ENCODE measurements at places on chromosomes 1 and 21.

DNA sequence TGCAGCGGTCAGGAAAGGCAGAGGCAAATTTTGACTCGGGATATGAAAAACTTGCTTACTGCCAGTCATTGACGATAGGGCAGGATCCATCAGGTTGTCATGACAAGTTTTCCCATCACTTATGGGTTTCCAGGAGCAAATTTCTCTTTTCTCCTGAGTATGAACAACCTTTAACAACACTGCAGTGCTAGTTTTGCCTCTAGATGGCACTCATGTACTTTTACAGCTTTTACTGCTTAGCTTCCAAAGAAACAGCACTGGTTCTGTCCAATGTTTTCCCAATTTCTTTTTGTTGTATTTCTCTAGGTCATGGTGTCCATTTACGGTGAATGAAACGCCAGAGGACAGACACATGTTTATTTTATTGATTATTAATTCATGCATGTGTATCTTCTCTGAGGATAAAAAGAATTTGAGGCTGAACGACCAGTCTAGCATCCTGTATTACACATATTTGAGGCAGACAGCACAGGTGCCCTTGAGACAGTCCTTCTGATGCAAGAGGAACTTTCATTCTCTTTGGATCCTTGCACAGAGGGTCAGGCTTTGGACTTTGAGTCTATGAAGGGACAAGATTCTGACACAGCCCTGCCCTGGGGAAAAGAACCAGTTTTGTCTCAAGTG is 112.3 kb upstream of the TRABD2B start:
- peak; percentile 31 for DNase-seq

DNA sequence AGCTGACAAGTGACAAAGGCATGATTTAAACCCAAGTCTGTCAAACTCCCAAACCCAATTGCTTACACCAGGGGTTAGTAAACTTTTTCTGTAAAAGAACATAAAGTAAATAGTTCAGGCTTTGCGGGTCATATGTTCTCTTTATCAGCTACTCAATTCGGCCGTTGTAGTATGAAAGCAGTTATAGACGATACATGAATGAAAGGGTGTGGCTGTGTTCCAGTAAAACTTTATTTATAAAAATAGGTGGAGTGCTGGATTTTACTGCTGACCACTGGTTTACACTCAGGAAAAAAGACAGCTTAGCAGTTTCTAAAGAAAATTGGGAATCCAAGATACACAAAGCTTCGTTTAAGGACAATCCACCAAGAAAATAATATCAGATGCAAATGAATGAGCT is 124.3 kb upstream of the BCL9 start:
- DNase-seq = no peak

- DNase-seq = no peak
These were observed 154.1 kb upstream of the ETV3 start for GRCh38 chr1:157292302-157292701.

DNA sequence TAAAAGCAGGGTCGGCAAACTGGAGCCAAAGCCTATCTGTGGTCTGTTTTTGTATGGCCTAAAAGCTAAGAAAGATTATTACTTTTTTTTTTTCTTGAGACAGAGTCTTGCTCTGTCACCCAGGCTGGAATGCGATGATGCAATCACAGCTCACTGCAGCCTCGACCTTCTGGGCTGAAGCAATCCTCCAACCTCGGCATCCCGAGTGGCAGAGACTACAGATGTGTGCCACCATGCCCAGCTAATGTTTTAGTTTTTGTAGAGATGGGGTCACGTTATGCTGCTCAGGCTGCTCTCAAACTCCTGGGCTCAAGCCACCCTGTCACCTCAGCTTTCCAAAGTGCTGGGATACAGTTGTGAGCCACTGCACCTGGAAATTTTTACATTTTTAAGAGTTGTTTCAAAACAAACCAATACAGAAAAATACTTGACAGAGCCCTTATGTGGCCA is 6.5 kb upstream of the GLRX2 start:
- DNase-seq = peak; percentile 90

- no peak for DNase-seq
These were observed 100.2 kb downstream of the DMRTB1 start for GRCh38 chr1:53559391-53559815.

- DNase-seq = no peak
These were observed 155.5 kb downstream of the KCNH1 start for GRCh38 chr1:210978316-210978973.

DNA sequence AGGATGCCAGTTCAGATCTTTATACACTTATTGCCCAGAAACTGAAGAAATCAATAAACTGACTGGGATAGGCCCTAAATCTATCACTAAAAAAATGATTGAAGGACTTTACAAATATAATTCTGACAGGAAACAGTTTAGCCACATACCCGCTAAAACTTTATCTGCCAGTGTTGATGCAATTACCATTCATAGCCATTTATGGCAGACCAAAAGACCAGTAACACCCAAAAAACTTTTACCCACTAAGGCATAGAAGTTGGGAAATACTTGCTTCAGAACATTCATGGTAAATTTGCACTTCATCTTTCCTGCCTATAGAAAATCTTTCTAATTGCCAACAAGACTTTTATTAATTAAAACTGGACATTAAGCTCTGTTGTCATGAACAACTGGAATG is 15.0 kb upstream of the GPR25 start:
- DNase-seq = no peak

DNA sequence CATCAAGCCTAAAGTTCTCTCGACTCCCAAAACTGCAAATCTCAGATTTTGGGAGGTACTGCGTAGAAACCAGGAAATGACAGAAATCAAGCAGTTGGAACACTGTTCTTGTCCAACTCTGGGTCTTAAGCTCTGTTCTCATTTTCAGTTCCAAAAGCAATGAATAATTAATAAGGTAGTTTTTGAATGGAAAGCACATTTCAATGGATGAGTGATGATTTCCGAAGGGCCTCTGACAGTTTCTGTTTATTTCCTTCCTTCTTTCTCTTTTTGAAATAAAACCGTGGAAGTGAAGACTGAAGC is 20.9 kb upstream of the TARBP1 start:
- DNase-seq = no peak

- DNase-seq = peak; percentile 75
These were observed 26.6 kb upstream of the EXO1 start for GRCh38 chr1:241821363-241821762.

- DNase-seq = no peak
These were observed 25.5 kb downstream of the SPRTN start for GRCh38 chr1:231363624-231364023.

GRCh38 chr21:46323227-46323709 is 402 bp downstream of the C21orf58 start:
- DNase-seq = no peak
